ENCODE measurements at places on chromosomes 1 and 21.

- DNase-seq, result no peak
Observed at GRCh38 chr1:169618367-169618766, 11.6 kb downstream of the SELP start.

GRCh38 chr1:201517631-201518030, 10.7 kb upstream of the CSRP1 start:
- DNase-seq, result no peak

DNA sequence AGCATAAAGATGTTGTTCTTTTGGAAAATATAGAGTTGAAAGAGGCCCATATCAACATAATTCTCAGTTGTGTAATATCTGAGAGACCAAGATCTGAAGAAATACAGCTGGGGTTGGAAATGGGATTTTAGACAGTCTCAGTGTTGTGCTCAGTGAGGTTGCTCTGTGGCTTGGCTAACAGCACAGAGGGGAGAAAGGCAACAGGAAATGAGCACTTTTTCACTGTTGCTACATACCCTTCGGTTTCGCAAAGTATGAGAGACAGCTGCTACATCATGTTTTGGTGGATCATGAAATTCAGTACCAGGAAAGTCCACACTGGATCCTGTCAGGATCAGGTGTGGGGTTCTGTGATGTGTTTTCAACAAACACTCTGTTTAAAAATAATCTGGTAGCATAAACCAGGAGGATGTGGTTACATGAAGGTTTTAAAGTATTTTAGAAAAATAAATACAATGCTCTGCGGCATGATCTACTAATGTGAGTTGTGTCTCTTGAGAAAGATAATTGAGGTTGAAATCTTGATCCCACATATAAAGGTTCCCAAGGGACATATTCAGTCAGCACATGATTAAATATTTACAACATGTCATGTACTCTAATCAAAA, 7.0 kb upstream of the GPR88 start:
- peak; percentile 33 for DNase-seq

DNA sequence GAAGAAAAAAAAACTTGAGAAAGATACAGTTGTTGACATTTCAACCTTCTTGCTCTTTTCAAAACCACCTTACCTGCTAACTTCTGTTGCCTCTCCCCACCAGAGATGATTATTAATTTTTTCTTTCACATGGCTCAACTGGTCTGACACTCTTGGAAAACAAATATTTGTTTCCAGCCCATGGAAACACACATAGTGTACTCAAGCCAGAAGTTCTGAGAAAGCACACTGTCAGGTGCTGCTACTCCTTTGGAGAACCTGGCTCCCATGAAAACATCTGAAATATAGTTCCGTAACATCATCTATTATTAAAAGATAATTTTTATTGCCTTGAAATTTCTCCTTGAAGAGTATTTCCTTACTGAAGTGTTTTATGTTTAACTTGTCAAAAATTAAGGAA, 145.0 kb upstream of the C1orf105 start:
- no peak for DNase-seq

GRCh38 chr1:179866616-179867015, 11.0 kb downstream of the TOR1AIP2 start:
- no peak for DNase-seq

GRCh38 chr1:112533029-112533428, 24.3 kb downstream of the WNT2B start:
- peak; percentile 87 for DNase-seq

DNA sequence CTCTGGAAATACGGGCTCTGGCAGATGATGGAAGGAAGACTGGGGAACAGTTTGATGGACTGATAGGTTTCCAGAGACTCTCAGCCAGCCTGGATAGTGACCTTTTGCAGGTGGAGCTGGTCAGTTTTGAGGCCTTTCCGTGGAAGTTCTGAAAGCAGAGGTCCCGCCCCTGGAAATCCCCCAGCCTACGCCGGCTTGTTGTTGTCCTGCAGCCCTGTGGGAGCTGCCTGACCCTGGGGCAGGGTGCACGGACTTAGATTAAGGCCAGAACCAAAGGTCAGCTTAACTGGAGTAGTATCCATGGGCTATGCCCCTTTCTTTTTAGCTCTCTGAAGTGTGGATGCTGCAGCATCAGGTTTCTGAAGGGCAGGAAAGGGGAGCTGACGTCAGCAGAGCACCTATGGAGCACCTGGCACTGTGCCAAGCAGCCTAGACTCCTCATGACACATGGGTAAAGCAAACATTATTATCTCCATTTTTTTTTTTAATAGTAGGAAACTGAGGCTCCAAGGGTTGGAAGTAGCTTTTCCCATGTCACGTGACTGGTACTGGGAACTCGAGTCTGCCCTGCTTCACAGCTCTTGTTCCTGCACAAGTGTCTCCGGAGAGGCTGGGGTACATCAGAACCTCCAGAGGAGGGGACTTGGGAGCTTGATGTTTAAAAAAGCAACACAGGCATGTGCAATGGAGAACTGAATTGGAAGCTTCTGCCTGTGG, 38.5 kb downstream of the IER5 start:
- no peak for DNase-seq

DNA sequence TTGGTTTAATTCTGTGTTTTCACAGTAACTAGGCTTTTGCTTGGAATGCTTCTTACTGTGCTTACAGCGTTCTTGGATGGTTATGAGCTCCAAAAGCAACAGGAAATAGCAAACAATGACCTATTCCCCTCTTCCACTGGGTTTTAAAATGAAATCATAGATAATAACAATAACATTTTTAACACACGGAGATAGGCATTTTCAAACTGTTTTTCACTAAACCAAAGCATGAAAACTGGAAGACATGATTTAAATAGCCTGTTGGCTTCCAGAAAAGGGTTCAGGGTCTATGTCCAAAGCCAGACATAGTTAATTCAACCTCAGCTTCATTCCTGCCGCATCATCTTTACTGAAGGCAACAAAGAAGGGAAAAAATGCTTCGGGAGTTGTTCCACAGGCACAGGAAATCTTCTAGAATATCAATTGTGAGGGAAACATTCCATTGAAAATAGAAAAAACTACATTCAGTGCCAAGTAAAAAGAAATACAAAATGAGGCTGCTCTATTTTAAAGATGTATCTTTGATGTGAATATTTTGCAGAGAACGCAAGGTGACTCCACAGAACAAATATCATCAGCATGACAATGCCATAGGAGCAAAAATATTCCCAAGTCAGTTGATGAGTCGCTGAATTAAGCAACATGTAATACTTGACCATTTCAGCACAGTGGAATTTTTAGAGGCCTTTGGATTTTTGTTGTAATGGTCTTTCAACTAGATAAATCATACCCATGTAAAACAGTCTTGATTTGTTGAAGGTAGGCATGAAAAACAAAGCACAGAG, 80.7 kb downstream of the NID1 start:
- DNase-seq, result peak; percentile 60

- no peak for DNase-seq
Observed at GRCh38 chr1:8787218-8787617, 30.2 kb downstream of the RERE start.

DNA sequence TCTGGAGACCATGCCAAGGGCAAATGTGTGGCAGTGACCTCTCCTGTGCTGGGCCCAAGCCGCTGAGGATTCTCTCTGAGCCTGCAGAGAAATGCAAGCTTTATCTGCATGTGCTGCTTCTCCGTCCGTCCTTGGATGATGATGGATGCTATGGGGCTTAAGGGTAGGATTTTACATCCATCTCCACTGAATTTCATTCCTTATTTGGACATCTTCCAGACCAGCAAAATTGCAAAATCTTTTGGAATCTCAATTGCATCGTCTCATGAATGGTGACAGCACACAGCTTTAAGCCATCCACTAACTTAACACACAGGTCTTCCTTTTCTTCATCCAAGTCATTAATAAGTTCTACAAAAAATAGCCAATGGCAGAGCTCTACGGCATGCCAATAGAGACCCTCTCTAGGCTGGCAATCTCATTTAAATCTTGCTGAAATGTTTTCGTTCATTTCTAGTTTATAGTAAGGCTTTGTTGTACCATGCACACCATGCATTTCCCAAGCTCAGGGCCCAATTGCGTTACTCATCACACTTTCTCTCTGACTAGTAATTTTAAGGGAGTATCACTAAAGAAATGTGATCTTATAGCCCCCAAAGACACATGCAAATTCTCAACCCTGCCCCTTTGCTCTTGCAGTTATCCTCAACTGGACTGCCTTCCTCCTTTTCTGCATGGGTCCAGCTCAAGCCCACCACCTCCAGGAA, 11.1 kb downstream of the BATF3 start:
- no peak for DNase-seq

DNA sequence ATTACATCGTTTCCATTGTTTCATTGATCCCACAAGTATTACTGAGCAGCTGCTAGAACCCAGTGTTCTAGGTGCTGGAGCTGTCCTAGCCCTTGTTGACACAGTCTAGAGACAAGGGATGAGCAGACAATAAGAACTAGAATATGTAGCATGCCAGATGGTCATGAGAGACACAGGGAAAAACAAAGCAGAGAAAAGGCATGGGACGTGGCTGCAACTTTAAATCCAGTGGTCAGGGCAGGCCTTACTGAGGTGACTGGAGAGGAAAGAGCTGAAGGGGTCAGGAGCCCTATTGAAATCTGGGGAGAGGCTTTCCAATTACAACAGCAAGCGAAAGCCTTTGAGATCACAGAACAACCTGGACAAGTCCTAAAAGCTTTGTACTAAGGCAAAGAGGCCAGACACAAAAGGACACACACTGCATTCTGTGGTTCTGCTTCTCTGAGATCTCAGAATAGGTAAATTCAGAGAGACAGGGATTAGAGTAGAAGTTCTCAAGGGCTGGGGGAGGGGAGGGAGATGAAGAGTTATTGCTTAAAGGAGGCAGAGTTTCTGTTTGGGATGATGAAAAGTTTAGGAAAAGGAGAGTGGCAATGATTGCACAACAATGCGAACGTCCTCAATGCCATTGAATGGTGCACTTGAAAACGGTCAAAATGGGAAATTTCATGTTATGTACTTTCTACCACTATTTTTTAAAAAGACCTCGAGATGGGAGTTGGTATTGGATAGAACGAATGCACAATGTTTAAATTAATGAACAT, 467.4 kb upstream of the VAMP3 start:
- DNase-seq, result no peak

GRCh38 chr1:86650065-86650464, 54.3 kb upstream of the SH3GLB1 start:
- DNase-seq, result no peak

DNA sequence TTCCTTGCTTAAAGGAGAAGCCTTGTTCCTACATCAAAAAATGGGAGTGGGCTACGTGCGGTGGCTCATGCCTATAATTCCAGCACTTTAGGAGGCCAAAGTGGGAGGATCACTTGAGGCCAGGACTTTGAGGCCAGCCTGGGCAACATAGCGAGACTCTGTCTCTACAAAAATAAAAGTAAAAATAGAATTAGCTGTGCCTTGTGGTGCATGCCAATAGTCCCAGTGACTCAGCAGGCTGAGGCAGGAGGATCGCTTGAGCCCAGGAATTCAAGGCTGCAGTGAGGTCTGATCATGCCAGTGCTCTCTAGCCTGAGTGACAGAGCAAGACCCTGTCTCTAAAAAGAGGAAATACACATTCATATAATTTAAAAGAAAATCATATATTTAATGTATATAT, 127.1 kb downstream of the C1orf21 start:
- DNase-seq, result no peak

GRCh38 chr1:21845646-21846641, 33.9 kb downstream of the LDLRAD2 start:
- no peak for DNase-seq

GRCh38 chr1:232509570-232509969, 120.4 kb downstream of the SIPA1L2 start:
- no peak for DNase-seq

- peak; percentile 58 for DNase-seq
Observed at GRCh38 chr1:24713176-24713575, 32.1 kb upstream of the CLIC4 start.

DNA sequence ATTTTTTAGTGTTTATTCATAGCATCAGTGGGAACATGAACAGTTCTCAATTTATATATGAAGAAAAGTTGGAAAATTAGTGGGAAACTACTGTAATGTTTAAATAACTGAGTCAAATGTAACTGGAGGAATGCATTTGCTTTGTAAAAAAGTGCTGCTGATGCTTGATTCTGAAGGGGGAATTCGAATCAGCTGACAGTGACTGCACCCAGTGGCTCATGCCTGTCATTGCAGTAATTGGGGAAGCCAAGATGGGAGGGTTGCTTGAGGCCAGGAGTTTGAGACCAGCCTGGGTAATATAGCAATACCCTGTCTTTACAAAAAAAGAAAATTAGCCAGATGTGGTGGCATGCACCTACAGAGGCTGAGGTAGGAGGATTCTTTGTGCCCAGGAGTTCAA, 398.4 kb downstream of the ZP4 start:
- DNase-seq, result no peak

GRCh38 chr1:115706587-115707425, 61.7 kb downstream of the CASQ2 start:
- DNase-seq, result no peak

Measured in HS-5 (cell line).